T1000 (cell line): ENCODE measurements at places on chromosomes 6 and 20.

GRCh38 chr20:44990425-44990824 is 24.1 kb downstream of the STK4 start:
- DNase-seq: no peak

DNA sequence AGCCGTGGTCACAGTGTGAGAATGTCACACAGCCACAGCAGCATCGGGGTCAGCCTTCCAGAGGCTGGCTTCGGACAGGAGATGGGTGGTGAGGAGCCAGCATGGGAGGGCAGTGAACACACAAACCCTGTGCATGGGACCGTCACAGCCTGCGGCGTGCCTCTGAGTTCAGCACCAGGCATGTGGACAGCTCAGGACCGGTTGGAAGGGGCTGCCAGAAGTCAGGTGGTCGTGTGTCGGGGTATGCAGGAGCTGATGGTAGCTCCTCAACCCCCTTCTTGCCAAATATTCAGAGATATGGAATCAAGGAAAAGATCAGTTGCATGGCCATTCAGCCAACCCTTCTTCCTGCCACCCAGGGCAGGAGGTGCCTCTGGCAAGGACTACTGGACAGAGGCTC is 28.2 kb downstream of the MYT1 start:
- DNase-seq: no peak

DNA sequence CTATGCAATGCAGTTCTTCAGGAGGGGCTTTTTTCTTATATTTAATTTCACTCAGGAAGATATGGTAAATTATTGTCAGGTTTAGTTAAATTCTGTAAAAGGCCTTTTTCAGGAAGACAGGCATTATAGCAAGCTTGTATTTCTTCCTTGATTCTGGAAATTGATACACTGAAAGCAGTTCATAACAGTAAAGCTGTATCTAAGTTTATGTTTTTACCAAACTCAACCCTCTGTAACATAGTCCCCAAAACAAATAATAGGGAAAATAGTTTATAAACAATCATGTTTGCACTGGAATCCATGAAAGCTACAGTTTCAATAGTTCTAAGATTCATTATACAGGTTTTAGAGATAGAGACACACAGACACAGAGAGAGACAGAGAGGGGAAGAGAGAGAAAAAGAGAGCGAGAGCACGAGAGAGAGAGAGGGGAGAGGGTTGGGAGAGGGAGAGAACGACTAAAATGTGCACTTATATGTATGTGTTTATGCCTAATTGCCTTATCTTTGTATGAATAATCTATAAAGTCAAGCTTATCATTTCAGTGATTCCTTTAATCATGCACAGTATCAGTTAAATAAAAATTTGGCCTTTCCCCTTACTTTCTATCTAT is 454.4 kb downstream of the RFPL4B start:
- DNase-seq: no peak

GRCh38 chr6:117619178-117619577 is 16.9 kb upstream of the GOPC start:
- no peak for DNase-seq

DNA sequence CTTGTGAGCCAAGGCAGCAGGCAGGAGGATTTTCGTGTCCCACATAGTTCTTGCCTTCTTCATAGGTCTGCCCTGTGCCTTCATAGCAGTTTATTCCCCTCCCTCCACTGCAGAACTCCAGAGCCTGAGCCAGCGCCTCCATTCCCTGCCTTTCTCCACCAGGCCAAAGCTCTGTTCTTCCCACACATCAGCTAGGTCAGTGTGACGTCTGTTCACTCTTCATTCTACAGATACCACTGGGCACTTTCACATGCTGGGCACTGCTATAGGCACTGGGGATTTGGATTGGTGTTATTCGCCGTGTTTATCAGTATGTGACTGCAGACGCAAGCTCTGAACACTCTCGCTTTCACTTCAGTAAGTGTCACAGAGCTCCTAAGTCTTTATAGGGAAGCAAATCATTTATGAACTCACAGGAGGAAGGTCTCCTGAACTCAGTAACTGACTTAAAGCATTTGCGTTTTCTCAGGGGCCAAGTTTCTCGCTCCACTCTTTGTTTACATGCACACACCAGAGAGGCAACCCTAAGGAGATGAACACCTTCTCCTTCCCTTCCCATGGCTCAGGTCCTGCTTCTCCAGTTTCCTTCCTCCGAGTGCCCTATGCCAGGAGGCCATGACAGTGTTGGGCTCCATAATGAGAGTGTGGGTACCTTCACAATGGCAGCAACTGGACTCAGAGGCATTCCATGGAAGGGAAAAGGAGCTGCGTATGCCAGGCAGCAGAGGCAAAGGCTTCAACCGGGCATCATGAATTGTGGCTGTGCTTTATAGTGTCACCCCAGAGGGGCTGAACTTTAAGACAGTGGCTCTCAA is 6.3 kb upstream of the APMAP start:
- DNase-seq: no peak
